ENCODE measurements at places on chromosomes 1 and 21. TPM values are rescaled to one million over a fixed set of nuclear protein-coding genes. Genes with fewer than 3 reads are reported as not detected.

VSIG8 gene
- total RNA-seq = not detected

PCAT6 gene
- total RNA-seq = not detected

DIPK1A gene
- total RNA-seq = 1.4 TPM

JAM2 gene
- 2.4 TPM for total RNA-seq

RNU1-4 gene
- total RNA-seq = under 0.01 TPM

EDN2 gene
- total RNA-seq = not detected

FDPS gene
- 487 TPM for total RNA-seq

CD5L gene
- not detected for total RNA-seq

AHDC1 gene
- 8.9 TPM for total RNA-seq

KHDRBS1 gene
- 141 TPM for total RNA-seq

TMEM82 gene
- not detected for total RNA-seq

STUM gene
- total RNA-seq = not detected

PSMA5 gene
- 86.4 TPM for total RNA-seq

MTMR11 gene
- 8.8 TPM for total RNA-seq

DMBX1 gene
- not detected for total RNA-seq
